ENCODE measurements at places on chromosomes 4 and X.

- no peak for DNase-seq
Measured at GRCh38 chr4:115272185-115272584, 158.8 kb upstream of the NDST4 start.

DNA sequence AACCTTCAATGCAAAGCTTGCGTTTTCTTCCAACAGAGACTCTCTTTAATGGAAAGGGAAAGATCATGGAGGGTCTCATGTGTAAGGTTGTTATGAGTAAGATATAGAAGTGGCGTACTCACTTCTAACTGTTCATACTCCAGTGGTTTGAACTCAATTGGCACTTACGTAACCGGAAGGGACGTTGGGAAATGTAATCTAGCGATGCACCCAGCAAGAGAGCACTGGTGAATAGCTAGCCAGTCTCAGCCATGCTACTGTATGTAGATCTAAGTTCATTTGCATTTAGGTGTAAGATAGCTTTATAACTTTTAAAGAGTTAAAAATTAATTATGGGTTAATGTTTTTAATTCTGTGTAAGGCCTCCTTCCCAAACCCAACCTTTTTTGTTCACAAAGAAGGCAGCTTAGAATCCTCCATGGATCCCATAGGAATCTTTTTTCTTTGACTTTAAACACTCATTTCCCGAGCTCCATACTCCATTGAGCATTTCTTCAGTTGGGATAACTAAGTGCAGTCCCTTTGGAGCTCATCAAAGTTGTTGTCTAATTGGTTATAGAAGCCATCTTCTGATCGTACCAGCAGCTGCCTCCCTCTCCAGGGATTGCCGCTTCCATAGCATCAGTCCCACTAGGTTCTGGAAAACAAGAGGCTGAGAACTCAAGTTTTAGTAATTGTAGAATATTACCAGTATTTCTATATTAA is 191.1 kb downstream of the RAPGEF2 start:
- no peak for DNase-seq

DNA sequence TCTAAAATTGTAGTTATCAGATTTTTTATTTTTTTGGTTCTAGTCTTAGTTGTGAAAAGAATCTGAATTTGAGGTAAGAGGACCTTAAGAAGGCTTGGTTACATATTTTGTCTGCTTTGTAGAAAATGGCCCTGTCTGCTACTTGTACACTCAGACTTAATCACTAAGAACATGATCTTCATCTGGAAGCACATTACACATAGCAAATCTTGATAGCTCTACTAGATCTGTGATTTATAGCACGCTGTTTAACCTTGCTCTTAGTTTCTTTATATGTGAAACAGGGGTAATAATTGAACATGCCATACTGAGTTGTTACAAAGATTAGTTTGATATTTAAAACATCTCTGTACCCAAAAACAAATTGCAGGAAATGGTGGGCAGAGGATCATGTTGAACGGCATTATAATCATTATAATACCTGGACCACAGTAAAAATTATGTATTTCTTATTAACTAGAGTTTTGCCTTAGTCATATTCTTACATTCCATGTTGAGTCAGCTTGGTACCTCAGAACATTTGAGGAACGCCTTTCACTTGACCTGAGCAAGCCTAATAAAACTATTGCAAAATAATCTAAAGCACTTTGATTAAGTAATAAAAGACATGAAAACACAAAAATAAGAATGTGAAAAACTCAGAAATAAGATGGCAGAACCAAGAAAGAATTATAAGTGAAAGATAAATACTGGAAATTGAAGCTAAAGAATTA is 738.0 kb upstream of the AADAT start:
- no peak for DNase-seq

DNA sequence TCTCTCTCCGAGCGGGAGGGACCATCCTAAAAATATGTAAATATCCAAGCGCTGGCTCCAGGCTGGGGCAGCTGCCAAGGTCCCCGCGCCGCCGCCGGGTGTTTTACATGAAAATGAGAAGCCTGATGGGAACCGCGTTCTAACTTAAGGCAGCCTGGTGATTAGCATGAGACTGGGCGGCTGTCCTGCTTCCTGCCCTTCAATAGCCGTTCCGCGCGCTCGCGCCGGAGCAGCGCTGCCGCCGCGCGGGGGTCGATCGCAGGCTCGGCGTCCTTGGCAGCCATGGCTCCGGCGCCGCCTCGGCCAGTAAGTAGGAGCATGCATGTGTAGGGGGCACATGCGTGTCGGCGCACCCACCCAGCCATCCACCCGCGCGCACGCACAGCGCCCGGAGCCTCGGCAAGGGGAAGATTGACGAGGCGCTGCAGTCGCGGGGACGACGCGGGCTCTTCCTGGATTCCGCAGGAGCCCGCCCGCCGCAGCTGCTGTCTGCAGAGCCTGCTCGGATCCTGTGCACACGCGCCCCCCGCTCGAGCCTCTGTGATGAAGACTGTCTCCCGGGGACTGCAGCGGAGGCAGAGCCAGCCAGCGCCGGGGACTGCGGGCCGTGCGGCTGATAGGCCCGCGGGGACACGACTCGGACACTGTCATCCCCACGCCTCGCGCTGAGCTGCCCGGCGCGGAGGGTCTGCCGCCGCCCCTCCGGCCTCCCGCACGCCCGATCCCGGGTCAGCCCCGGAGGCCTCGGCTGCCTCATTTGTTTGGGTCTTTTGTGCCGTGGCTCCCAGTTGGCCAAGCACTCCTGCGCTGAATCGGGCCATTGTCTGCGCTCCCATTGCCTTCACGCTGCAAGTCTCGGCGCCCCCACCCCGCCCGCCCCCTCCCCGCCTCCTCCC is 734 bp downstream of the STOX2 start:
- DNase-seq, result no peak

GRCh38 chrX:129689796-129690195 is 35.0 kb upstream of the APLN start:
- no peak for DNase-seq

- no peak for DNase-seq
Measured at GRCh38 chrX:150582338-150582948, 14.0 kb downstream of the MTM1 start.

DNA sequence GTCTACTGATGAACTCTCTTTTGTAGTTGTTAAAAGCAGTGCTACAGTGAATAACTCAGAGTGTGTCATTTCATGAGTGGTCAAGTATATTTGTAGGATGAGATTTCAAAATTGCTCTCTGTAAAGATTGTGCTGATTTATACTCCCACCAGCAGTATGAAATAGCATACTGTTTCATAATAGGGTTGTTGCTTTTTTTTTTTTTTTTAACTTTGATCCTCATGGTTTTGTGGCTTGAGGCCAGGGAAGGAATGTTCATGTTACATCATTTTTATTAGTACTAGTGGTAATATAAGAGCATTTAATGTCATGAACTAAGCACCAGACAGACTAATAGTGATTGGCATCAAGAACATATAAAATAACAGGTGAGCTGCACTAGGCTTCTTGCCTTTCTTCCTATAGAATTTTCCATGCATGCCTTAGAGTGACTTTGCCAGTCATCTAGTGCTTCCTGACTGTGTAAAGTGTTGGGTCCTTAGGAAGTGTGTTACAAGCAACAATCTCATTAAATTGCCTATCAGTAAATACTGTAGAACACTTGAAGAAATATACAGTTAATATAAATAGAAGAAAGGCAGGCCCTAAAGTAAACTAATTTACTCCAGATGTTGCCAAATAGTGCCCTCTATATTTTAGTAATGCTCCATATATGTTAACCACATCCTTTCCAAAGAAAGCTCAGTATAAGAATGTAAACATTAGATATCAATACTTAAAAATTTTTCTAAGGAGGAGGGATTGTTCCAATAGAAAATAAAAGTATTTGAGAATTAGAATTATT is 38.6 kb upstream of the MSMO1 start:
- DNase-seq, result no peak

- no peak for DNase-seq
Measured at GRCh38 chr4:156322592-156322991, 368.9 kb upstream of the CTSO start.

GRCh38 chr4:82704156-82704555 is 94.4 kb downstream of the SCD5 start:
- DNase-seq, result no peak

DNA sequence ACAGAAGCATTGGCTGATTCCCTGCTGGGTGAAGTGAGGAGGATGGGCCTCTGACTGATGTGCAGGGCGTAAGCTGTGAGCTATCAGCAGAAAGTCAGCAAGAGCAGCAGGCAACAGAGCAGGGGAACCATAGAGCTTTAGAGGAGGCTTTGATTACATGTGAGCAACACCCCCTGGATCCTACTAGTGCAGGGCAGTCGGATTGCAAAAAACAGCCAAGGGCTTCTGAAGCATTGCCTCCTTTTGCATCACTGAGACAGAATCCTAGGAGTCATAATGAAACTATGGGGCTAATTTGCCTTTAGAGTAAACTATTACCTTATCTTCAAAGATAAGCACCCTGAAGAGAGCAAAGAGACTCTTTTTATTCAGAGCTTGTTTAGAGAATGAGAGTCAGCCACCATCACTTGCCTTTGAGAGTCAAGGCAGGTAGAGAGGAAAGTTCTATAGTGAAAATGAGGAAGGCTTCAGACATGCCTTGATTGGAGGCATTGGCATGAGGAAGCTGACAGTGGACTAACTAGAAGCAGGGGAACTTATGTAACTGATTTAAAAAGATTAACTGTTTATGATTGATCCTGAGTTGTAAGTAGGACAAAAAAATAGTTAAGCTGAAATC is 420.3 kb downstream of the PDHA2 start:
- no peak for DNase-seq

DNA sequence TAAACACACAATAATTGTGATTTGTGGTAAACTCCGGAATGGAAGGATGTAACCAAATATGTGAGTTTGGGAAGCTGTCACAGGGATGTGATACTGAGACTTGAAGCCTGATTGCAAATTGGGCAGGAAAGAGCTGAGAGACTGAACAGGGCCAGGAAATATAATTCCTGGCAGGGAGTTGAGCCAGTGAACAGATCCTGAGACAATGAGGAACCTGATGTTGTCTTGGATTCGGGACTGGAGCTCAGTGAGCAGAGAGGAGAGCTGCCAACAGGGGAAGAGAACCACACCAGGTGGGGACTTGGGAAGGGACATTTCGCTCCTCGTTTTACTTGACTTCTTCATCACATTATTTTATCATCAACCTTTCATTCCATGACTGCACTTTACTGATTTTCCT is 386.0 kb downstream of the TLL1 start:
- no peak for DNase-seq

- DNase-seq, result no peak
Measured at GRCh38 chrX:2548711-2549423, 48.1 kb upstream of the DHRSX start.

GRCh38 chr4:185384930-185385331 is 10.8 kb downstream of the LRP2BP start:
- peak; percentile 51 for DNase-seq

DNA sequence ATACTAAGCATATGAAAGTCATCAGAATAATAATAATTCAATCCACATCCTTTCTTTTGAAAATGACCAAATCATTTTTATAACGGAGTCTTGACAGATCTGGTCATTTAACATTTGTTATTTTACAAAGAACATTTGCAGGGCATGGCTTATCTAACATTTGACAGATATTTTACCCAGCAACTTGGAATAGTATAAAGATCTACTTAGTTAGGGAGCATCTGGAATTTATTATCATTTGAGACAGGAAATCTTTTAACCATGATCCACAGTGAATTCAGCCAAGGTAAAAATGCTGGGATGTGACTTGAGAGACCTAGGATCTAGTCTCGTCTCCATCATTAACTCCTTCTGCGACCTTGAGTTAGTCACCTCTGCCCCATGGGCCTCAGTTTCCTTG is 22.4 kb downstream of the STARD8 start:
- DNase-seq, result no peak

DNA sequence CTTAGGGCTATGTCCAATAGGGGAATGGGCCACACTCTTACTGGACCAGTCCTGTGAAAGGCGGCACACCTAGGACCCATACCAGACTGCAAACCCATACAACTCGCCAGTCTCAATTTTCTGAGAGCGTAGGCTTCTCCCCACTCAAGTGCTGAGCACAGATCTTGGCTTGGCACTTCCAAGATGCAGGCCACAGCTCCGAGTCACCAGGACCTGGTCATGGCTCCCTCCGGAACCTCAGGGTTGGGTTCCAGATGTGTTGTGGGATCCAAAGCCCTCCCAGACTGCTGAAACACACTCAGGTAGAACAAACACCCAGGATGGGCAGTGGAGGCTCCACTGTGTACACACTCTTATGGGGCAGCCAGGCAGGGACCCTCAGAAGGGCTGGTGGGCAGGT is 103.3 kb downstream of the TMEM144 start:
- DNase-seq, result no peak

DNA sequence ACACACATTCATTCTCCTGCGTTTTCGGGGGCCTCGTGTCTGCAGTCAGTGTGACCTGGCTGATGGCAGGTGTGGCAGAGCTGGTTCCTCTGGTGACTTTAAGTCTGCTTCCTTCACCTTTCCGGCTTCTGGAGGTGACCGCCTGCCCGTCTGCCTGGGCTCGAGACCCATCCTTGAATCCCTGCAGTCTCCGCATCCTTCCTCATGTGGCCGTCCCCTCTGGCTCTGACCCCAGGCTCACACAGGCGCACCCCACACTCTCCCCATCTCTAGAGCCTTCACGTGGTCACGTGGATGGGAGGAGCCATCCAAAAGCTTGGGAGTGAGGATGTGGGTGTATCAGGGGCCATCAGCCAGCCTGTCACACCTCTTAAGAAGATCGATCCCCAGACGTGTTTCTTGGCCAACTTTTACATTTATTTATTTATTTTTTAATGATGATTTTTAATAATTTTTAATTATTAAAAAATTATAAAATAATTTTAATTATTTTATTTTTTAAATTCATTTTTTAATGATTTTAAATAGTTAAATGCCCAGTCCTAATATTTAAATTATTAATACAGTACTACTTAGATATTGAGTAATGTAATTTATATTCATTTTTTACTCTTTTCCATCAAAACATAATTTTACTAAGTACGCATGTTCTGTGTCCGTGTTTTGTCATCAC is 20.9 kb downstream of the RGS12 start:
- no peak for DNase-seq

- no peak for DNase-seq
Measured at GRCh38 chr4:40317916-40318658, 17.0 kb upstream of the CHRNA9 start.

- no peak for DNase-seq
Measured at GRCh38 chrX:21802054-21802670, 37.3 kb upstream of the MBTPS2 start.
